ENCODE measurements at places on chromosomes 16 and 17.

DNA sequence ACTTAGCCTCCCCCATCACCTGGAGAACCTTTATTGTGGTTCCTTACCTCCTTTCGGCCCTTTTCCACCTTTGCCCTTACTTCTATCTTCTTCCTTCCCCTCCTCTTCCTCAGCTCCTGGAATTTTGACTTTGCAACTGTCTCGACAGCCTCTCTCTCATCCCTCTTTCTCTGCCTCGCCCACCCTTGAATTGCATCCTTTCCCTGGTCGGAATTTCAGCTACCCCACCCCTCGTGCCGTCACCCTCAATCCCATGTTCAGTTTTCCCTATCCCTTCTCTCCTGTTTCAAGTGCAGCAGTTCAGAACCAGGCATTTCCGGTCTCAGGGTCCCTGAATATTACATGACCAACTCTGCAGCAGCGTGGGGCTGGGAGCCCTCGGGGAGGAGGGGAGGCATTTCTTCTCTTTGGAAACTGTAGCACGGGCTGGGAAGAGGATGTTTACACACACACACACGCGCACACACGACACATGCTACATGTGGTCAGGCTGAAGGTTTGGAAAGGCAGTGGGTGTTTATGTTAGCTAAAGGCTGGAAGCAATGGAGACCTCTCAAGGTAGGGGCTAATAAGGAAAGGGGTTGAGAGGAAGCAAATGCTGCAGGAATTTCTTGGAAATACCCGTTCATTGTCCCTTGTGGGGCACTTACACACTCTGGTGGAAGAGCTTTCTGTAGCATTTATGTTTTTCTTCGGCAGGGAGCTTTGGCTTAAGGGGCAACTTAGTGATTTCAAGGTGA, 971 bp downstream of the MINK1 start:
- no peak for DNase-seq

- no peak for DNase-seq
Measured at GRCh38 chr16:73095885-73096421, 48.0 kb upstream of the ZFHX3 start.

GRCh38 chr17:63841350-63842172, 924 bp downstream of the SMARCD2 start:
- no peak for DNase-seq

DNA sequence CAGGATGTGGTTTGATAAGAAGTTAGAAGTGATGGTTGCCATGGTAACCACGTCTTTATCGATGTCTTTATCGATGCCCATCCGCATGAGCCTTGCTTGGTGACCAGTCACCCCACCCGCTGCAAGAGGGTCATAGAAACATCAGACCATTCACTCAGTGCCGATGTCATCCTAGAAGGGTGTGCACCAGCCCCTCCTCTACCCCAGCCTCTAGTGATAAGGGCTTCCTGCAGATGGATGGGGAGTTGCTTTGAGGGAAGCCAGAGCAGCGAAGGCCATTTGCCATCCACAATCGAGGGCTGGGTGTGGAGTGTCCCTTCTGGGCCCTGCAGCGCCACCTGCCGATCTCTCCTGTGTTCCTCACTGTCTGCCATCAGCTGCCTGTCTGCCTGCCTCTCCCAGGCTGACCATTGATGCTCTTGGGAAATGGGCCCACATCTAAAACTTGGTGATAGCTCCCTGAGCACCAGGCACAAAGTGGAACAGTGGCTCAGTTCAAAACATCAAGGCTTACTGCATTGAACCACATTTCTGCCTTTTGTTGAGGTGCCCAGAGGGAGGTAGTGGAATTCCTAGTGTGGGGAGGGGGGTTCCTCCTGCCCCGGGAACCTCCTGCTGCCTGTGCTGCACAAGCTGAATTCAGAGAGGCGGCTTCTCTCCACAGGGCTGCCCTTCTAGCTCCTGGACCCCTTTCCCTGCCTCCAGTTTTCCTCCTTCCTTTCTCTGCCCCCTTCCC, 8.9 kb downstream of the CALB2 start:
- no peak for DNase-seq

DNA sequence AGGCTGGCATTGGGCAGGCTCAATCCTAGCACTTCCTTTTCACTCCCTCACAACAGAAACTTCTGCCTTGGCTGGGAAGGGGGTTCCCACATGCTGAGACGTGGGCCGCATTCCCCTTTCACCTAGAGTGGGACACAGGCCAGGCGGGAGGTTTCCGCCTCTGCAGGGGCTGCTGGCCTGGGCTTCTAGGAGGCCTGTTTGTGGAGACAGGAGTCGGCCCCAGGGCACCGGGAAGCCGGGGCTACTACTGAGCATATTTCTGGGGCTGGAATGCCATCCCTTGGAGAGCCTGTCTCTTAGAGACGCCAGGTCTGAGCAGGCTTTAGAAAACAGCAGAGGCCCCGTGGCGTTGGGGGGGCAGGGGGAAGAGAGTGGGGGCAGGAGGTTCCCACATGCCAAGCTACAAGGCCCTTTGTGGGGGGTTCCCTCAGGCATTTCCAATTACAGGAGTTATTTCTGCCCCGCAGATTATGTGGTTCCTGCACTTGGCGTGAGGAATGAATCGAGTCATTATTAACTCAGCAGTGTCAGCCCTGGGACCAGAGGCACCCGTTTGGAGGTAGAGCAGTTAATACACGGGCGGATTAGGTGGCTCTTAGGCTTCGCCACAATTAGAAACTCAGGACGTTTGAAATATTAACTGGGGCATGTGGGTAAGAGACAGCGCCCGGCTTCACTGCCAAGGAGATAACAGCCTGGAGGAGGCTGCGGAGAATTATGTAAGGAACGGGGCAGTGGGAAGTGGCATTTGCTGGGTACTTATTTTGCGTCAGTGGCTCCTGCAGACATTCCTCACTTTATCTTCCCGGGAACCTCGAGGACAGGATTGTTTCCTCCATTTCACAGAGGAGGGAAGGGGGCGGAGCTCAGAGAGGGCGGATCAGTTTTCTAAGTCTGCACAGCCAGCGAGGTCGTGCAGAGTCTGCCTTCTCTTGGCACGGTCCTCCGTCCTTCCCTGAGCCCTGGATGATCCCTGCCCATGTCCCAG, 162.5 kb downstream of the MAF start:
- DNase-seq, result no peak

- no peak for DNase-seq
Measured at GRCh38 chr16:17230932-17231581, 239.7 kb downstream of the XYLT1 start.

DNA sequence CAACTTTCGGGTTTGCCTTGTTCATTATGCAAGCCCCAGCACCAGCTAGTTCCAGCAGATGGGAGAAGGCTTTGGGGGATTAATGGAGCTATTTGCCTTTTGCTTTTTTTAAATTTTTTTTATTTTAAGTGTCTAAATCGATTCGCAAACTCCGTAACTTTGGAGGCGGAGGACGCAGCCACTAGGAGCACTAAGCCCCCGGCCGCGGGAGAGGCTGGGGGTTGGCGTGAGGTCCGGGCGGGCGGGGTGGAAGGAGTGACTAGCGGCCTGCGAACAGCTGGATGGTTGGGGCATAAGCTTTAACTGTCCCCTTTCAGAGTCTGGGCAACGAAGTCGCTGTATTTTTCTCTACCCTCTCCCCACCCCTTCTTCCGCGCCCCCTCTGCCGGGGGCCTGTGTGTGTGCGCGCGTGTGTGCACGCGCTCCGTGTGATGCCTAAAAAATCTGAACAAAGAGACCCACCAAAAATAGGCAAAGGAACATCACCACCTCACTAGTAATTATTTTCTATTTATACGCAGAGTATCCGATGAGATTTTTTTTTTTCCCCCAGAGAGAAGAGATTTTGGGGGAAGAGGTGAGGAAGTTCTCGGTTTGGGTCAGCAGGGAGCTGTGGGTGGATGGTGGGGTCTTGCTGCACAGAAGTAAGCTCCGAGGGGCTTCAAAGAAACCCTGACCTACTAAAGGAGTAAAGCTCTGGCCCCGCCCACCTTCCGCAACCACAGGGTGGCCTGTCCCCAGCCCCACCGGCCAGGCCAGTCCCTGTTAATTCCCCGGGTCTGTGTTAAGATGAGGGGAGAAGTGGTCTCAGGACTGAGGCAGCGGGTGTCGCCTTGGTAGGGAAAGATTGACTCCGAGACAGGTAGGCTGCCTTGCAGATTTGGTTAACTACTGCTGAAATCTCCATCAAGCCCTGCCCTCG, 2.3 kb downstream of the SHISA9 start:
- no peak for DNase-seq

- DNase-seq, result no peak
Measured at GRCh38 chr17:2070241-2071023, 15.5 kb downstream of the HIC1 start.

DNA sequence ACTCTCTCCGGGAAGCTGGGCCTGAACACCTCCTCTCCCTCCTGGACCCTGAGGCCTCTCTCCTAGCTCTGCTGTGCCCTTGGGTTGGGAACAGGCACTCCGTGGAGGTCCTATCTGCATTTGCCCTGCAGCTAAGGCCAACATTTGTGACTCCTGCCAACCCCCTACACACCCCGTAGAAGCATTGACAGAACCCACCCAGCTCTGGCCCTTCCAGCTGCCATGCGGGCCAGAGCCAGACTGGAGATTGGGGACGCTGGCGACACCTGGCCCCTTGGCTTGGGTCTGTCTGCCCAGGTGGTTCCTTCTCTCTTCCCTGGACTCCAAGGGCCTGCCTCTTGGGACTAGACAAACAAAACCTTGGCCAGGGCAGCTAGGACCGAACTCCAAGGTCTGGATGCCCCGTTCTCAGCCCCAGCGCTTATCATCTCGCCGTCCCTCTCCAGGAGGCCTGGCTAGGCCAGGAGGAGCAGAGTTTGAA, 644 bp upstream of the RHBDF2 start:
- no peak for DNase-seq

DNA sequence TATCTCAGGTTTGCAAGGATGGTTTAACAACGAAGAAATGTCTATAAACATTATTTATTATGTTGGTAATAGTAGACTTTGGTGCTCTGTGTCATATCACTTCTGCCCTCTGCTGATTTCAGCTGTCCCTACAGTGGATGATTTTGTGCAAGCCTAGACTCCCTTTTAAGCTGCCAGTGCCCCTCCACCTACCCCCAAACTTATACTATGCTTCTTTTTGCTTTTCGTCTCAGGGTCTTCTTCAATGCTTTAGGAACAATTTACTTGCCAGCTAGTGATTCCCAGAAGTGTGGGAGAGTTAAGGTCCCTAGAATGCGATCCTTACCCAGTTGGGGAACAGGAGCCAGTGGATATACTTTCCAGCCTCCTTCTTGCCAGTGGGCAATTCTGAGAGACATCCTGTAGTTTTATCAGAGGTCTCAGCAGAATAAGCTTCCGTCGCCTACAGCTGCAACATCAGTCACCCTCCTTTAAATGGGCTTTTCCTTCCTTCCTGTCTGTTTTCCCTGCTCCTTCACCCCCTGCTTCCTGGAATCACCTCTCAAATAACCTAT, 4.1 kb downstream of the ICAM2 start:
- no peak for DNase-seq

GRCh38 chr16:10885246-10885645, 8.2 kb downstream of the CIITA start:
- no peak for DNase-seq

DNA sequence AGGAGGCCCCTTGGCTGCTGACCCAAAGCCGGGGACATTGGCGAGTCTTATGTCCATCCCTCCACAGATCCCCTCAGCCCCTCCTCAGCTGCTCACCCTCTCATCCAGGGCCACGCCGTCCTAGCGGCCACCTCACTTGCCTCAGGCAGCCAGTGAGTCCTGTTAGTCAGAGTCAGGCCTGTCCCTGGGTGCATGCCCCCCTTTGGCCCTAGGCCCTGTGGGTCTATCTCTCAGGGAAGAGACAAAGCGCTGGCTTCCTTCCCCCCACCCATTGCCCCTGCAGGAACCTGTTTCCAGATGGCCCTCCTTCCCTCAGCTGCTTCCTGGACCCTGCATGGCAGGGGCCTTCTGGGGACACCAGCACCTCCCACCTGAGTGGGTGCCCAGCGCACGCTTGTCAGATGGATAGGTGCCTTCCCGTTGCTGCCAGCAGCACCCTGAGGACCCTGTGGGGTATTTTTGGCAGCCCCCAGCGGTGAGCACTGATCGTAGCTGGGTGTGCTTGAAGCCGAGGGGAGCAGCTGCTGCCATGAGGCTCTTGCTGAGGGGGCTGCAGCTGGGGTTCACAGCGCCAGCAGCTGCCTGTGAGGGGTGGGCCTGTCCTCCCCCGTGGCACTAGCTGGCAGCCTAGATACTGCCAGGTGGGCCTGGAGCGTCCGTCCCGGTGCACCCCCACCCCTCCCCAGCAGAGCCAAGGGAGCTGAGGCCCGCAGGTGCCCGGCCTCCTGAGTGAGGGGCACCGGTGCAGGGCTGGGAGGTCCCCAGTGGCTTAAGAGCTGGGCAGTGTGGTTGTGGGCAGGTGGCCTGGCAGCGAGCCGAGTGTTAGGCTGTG, 8.4 kb downstream of the DBNDD1 start:
- no peak for DNase-seq

DNA sequence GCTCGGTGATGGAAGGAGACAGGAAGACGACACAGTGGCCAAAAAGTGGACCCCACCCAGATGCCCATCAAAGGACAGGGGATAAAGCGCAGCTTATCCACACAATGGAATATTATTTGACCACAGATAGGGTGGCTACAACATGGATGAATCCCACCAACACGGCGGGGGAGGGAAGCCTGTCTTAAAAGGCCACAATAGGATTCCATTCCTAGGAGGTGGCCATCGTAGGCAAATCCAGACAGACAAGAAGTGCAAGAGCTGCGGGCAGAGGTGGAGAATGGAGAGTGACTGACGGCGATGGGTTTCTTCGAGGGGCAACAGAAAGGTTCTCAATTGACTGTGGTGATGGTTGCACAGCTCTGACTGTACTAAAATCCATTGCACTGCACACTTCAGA, 16.0 kb downstream of the SLC38A8 start:
- DNase-seq, result no peak

DNA sequence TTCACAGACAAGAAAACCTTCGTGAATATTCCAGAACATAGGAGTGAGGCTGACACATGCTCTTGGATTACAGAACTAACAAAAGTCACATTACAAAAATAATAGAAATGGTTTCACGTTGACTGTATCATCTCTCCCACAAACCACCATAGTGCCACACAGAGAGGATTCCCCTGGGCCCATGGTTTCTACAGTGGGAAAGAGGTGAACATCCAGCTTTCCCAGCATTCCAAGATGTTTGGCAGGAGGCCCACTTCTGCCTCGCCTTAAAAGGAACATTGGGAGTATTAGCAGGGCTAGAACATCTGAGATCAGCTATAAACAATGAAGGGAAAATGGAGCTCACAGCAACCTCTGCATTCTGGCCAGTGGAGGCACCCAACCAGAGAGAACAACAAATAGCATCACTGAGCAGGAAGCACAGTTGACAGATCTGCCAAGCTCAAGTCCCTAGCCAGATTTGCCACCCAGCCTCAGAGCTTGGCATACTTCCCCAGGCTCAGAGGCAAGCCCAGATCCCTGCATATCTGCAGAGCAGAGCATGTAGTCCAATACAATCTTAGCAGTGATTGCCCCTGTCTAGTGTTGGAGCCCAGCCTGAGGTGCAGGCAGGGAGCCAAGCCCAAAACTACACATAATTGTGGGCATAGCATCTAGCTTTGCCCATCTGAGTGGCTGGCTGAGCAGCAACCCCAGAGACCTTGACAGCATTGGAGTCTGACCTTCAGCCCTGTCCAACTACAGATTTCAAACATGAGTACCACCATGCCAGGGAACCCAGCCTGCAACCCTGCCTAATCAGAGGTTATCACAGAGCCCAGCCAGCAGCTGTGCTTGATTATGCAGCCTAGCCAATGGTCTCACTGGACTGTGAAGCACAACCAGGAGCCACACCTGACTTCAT, 260.4 kb downstream of the CEP112 start:
- peak; percentile 14 for DNase-seq

GRCh38 chr16:81610144-81610842, 165.7 kb downstream of the CMIP start:
- no peak for DNase-seq

- no peak for DNase-seq
Measured at GRCh38 chr17:57636985-57637665, 108.0 kb downstream of the CCDC182 start.

- no peak for DNase-seq
Measured at GRCh38 chr16:29876217-29876593, 13.2 kb upstream of the CDIPT start.

All from HS-27A (cell line).